DND-41 (cell line): ENCODE measurements at places on chromosomes 7 and 10.

DNA sequence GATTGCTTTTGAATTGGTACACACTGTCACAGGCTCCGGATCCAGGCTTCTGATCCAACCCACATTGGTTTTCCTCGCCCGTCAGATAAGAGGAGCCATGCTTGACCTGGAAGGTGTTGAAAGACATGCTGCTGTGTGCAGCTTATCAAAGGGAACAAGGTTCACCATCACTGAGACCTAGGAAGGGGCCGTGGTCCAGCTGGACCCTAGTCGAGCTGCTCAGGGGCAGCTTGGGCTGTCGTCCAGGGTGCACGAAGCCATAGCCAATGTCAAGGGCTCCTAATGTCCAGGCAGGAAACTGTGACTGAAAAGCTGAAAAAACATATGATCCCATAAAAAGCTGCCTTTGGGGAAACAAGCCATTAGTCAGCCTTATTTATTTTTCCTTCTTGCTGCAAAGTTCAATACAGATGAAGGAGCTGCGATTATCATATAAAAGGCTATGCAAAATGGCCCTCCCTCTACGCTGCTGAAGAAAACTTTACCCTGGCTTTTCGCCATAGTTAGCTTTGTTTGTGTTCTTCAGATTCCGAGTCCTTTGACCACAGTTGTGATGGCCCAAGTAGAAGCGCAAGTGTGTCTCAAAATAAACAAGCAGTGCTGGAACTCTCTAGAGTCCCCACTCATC is 118.0 kb downstream of the CREB5 start:
- no peak for DNase-seq

- no peak for DNase-seq
Measured at GRCh38 chr10:104835422-104835821, 194.3 kb downstream of the SORCS3 start.

- no peak for DNase-seq
Measured at GRCh38 chr10:35554461-35555056, 50.6 kb upstream of the GJD4 start.

GRCh38 chr10:88598055-88598454 is 11.5 kb downstream of the LIPJ start:
- no peak for DNase-seq

DNA sequence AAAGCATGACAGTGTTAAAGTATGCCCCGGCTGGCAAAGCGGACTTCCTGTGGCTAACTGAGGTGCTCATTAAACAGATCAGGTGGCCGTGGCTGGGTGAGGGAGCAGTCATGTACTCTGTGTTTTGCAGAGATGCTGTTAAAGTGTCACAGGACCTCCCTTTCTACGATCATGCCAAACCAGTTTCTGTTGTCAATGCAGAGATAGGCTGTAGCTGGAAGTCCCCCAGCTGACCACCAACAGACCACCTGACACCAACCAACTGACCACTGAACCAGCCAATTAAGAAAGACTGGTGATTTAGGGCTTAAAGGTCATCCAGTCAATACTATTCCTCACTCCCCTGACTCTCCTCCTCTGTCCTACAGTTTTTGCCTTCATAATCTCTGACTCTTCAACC is 431.1 kb upstream of the LRGUK start:
- peak; percentile 54 for DNase-seq

DNA sequence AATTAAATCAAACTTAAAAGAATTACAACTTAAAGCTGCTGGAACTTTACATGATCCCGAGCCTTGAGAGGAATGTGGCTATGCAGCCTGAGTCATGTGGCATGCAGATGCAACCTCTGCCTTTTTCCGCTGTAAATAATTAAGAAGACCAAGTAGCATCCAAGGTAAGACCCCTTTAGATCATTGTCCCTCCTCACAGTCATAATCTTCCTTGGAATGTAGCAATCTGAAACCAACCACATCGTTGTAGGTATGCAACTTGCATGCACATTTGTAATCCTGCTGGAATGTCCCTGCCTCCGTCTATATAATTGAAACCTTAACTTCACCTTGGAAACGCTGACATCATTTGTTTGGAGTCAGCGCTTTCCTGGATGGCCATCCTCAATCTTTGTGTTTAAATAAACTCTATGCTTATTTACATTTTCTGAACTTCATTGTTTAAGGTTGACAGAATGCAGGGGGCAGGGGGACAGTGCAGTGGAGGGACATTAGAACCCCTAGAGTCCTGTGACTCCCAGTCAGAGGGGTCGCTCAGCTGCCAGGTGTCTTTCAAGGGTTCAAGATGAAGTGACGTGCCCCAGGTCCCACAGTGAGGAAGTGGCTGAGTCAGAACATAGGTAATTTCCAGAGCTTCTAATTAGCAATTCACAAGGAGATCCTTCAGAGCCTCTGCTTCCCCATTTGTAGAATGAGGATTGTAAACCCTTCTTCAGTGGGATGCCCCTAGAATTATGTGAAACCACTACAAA is 110.7 kb downstream of the RALA start:
- DNase-seq, result no peak

DNA sequence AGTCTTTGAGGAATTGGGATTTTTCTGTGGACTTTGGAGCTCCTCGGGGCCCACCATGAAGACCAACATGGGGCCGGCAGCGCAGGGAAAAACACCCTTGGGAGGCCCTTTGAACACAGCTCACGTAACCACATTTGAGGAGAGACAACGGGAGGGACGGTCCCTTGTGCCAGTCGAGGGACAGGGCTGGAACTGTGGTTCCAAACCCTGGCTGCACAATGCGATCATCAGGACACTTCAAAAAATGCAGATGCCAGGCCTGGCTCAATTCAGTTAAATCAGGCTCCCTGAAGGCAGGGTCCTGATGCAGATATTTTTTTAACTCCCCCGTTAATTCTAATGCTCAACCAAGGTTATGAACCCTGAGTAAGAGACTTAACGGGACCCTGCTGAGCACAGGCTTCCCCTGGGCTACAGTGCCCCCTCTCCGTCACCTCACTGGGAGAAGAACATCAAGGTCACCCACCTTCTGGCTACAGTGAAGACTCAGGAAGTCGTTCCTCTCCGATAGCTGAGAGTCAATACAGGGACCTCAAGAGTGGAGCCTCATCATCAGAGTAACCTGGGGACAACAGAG is 30.4 kb downstream of the LYZL1 start:
- DNase-seq, result no peak

GRCh38 chr7:16636555-16637101 is 8.9 kb downstream of the ANKMY2 start:
- DNase-seq, result no peak

DNA sequence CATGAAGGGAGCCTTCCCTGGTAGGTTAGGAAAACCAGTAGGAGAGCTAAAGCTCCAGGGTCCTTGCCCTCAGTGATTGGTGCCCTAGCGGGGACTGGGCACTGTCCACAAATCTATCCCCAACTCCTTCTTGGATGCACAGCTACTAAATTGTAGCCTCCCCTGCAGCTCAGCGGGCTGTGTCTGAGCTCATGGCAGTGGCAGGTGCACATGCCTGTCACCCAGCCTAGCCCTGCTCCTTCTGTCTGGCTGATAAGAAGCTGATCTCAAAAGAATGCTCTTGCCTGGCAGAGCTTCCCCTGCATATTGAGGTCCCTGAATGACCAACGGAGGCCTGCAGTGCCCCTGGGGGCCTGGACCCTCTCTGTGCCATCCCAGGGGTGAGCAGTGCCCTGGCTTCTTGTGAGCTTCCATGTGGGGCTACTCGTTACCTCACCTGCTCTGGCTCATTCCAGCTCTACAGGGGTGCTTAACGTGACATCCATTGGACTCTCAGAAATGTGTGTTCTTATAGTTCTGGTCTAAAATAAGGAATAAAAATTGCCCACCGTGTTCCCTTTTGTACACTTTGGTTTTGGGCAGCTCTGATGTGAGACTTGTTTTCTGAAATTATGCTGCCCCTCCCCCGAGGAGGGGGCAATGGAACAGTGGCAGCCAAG is 59.8 kb upstream of the ANTXRL start:
- DNase-seq, result no peak
